ENCODE measurements at places on chromosomes 12 and 14.

- DNase-seq, result no peak
Observed at GRCh38 chr14:25570483-25570882, 520.5 kb upstream of the STXBP6 start.

DNA sequence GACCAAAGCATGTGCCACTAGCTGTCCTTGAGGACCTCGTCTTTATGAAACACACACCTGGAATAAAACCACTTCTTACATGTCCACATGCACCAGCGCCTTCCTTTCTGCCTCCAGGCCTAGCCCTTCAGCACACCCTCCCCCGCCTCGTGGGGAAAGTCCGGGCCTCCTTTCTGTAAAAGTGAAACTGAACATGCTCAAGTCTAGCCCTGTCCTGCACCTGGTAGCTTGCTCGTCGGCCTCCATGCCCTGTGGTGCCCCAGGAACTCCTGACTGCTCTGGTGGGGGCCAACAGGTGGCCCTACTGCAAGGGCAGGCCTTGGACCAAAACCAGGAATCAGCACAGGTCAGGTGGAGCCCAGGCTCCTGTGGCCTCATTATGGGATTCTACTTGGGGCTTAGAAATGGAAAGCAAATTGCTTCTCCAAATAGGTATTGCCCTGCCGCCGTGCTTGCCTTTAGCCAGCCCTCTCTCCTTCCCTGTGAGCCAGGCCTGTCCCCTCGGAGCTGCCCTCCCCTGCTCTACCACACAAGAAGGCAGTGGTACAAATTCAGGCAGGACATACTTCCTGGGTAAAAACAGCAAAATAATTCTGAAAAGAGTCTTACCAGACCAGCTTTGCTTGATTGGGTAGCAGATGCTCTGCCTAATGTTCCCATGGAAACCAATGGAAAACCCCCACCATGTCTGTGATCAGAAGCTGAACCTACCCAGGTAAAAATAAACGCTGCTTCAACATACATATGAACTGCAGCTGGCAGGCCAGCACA lies 43.5 kb downstream of the ERH start:
- DNase-seq, result no peak

- no peak for DNase-seq
Observed at GRCh38 chr14:21668377-21668776, 5.2 kb downstream of the OR4E1 start.

DNA sequence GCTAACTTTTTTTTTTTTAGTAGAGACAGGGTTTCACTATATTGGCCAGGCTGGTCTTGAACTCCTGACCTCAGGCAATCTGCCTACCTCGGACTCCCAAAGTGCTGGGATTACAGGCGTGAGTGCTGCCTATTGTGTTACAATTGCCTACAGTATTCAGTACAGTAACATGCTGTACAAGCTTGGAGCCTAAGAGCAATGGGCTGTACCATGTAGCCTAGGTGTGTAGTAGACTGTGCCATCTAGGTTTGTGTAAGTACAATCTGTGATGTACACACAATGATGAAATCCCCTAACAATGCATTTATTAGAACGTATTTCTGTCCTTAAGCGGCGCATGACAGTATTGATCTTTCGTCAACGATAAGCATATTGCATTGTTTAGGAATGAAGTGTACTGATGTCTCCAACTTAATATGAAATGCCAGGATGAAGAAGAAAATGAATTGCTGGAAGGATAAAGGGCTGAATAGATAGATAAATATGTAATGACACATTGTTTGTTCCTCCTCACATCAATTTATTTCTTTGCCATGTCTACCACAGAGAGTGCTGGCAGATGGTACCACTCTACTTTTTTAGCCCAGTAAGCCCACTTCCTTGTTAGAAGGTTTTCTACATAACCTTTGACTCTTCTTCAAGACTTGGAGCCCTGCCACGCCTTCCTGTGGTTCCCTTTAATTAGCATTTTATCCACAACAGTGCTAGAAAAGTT lies 467.5 kb downstream of the VRK1 start:
- no peak for DNase-seq

GRCh38 chr14:68526512-68527091 lies 266.3 kb downstream of the ZFP36L1 start:
- DNase-seq, result no peak

DNA sequence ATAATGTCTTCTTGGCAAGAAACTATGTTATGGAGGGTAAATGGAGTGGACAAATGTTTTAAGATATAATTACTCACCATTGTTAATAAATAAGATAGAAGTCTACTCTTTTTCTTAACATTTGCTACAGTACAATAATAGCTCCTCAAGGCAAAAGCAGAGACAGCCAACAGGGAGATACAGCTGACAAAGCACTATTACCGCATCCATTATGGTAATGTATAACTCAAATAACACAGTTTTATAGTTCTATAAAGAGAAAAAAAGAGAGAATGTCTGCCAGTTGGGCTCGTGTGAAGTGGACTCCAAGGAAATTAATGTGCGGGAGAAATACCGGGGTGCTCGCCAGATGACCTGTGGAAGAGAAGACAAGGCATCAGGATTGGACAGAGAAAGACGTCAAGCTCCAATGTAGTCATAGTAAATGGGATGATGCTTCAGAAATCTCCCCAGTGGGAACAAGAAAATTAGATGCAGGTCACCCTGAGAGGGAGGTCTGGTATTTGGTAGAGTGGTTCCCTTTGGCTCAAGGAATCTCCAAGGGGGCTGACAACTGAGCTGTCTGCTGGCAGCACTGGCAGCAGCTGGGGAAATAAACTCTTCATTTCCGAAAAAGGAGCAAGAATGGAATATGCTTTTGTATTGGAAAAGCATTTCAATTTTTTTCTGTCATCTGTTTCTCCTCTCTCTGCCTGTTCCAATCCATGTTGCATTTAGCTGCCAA lies 343.9 kb downstream of the LRFN5 start:
- DNase-seq, result no peak

DNA sequence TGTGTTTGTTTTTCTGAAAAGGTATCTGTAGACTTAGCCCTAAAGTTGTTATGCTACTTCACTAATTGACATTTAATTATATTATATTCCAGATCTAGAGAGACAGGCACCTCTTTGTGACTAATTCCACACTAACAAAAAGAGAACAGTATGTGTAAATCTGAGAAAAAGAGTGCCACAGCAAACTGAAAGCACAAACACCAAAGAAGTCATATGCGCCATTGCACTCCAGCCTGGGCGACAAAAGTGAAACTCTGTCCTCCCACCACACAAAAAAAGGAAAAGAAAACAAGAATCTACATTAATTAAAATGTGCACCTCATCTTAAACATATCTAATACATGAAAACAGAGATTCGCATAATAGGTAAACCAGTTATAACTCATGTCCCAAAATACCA lies 4.4 kb upstream of the CSRNP2 start:
- no peak for DNase-seq

GRCh38 chr12:64525461-64526160 lies 73.7 kb downstream of the TBK1 start:
- no peak for DNase-seq

DNA sequence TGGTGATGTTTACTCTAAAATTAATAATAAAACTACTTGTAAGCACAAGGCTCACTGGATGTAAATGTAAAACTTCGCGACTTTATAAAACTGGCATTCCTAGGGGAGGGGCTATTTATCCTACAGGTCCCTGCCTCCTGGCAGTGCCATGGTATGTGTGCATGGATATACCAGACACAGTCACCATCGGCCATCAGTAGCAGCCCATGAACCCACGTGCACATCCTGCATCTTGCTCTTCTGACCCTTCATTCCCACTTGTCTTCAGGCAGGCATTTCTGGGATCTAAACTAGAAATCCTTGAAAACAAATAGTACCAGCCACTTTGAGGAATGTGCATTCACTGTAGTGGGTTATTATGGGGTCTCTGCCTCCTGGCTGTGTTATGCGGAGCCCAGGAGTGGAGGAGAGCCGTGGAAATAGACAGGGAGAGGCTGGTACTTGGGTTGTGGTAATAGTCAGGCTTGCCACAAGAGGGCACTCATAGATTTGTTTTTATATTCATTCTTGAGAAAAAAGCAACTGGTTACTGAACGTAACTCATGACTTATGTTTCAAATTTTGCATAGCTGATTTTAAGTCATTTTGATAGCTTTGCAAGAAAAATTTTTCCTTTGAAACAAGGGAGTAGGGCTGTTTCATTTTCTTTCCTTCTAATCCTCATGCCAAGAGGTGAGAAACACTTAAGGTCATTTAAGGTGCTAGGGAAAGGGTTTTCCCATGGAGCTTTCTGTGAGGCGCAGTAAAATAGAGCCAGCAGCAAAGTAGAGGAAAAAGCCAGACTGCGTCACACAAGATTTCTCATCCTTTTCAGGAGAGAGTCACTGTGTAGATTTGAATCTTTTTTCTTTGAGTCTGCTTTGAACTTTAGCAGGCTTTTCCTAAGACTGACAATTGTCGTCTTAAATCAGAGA lies 17.4 kb upstream of the GALNT16 start:
- DNase-seq, result no peak

GRCh38 chr14:90511795-90512328 lies 115.0 kb downstream of the CALM1 start:
- DNase-seq, result no peak

DNA sequence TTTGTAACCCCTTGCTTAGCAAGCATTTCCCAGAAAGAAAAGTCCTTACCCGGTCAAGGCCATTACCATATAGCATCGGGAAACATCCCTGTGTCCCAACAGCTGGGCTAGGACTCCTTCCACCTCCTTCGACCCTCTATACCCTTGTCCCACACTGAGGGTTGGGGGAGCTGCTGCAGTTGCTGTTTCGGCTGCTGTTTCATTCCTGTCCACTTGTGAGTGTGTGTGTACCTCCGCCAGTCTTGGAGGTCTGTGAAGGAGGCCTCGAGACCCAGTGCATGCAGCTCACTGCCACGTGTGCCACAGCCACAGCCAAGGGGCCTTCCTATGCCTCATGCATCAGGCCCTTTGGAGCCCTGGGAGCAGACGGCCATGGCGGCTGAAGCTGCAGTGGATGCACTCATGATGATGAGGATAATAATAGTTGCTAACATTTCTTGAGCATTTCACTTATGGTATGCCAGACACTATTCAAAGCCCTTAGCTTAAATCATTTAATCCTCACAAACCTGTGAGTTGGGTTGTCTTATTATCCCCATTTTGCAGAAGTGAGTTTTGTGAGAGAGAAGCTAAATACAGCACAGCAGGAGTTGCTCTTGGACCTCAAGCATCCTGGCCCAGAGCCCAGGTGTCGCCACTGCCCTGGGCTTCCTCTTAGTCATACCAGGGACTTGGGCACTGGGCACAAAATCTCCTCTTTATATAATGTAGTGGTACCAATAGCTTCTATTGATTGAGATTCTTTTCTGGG lies 156.5 kb downstream of the PRKCH start:
- no peak for DNase-seq

DNA sequence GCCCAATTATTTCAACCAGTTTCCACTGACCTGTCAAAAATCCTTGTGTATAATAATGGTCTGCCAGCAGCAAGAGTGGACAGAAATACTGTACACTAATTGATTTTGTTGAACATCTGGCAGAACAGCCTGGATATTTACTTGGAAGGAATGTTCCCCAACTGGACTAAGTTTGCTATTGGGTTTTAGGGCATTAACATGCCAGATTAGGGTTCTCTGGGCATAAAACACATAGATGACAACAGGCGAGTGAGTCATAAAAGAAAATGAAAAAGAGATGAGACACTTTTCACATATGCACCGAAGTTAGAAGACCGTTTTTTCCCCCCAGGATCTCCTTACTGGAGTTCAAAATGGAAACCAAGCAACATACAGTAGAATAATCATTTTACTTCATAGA lies 236.3 kb upstream of the NAV3 start:
- no peak for DNase-seq

DNA sequence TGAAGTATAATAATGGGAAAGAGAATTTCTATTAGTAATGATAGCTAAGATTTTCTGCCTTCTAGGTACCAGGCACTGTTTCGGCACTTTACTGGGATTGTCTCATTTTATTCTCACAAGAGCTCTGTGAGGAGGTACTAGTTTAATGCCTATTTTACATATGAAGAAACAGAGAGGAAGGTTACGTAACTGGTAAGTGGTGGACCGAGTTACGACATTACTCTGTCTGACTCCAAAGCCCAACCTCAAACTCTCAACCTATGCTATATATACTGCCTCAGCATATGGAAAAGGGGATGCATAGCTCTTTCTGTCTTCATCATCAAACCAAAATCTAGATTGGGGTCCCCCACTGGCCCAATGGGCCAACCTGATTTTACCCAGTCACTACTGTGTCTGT lies 133.5 kb downstream of the KTN1 start:
- DNase-seq, result no peak

DNA sequence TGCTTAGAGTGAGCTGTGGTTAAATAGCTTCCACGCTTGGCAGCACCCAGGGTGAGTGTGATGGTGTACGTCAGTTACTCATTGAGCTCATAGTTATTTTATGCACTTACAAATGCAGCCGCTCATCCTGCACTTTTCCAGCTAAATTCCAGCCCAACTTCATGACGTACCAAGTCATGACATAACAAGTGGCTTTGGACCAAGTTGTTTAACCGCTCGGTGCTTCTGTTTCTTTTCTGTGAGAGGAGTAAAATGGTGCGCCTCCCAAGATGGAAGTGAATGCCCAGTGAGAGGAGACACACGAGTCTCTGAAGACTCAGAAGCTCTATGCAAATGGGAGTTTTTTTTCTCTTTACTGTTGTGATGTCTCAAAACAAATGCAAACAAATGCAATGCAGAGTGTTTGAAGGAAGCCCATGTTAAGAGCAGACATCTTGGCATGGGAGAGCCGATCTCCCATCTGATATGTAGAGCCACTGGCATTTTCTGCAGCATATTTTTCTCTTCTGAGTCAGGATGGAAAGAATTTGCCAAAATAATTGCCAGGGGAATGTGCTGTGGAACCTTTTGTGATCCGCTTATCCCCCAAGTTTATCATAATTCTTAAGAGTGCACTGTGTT lies 72.2 kb downstream of the FBXW8 start:
- DNase-seq, result no peak

DNA sequence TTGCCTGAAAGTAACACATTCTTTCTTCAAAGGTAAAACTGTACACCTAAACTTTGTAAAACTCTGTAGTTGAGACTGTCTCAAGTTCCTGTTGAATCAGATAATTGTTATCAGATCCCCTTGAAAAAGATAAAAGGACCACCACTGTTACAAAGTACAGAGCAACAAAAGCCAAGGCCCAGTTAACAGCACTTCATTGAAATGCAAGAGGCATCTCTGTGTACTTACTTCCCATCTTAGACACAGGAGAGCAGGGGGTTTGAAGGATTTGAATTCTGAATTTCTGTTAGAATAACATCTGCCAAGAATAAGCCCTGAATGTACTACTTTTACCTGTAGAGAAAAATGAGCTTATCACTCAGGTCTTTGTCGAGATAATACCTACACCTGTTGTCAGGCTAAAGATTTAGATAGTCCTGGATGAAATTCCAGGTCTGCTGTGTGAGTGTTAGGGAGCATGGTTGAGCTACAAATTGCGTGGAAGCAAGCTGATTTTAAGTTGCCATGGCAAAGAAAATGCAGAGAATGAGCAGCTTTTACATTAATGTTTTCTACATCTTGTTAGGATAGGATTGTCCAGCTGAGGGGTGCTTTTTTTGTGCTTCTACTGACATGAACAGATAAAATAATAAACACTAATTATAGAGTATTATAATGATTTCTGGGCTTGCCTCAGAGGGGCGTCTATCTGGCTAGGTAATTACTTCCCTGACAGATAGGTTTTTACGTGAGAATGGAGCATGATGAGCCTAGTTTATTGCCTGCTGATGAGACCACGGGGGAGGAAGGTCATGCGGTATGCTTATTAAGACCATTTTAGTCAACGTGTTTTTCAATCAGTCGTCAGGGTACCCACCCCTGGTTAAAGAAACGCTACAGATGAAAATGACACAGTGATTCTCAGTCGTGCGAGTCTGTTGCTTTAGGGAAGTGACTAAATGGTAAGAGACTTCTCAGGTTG lies 309.2 kb downstream of the PAWR start:
- no peak for DNase-seq

All from esophagus squamous epithelium (tissue), 5 donors.